ENCODE measurements at places on chromosomes 7 and 10. TPM values are rescaled to one million over a fixed set of nuclear protein-coding genes. Genes with fewer than 3 reads are reported as not detected.

- peaks cover 11% of the 10 kb centered on the region for H3K27me3 ChIP-seq
- DNase-seq = no peak
- H3K36me3 ChIP-seq = peaks cover 2% of the 10 kb centered on the region
- peak overlapping the region; percentile 60 for H3K4me3 ChIP-seq
These were observed 95.5 kb upstream of the PRSS58 start for GRCh38 chr7:142353147-142354060.

The SKAP2 gene
- total RNA-seq = 12.5 TPM

DNA sequence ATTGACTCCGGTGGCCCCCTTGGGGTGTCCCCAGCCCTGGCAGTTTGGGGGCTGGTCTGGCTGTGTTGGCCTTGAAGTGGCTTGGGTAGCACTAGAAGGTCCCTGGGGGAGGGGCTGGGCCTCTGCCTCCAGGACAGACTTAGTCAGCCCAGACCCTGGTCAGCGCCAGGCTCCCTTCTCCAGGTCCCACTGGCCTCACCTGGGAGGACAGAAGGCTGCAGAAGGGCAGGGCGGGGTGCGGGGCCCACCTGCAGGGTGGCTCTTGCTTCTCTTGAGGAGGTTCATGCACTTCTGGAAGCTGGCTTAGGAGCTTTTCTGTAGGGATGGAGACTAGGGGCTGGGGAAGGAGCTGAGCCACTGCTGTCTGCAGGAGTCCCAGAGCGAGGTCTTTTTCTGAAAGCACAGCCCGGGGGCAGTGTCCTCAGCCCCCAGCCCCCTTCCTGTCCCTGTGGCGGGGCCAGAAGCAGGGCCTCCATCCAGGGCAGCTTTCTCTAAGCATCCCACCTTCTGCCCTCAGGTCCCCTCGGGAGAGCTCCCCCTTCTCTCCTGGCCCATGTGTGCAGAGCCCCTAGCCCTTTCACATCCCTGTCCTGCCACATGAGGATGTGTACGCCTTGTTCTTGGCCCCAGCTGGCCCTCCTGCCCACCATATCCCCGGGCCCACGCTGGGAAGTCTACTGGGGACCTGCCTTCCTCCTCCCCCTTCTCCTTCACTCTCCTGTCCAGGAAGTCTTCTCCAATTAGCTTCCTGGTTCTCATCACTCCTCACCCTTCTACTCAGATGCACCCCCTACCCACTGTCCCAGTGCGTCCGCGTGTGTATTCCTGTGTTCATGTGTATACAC is 11.0 kb downstream of the TBATA start:
- no peaks in the 10 kb centered on the region for H3K4me1 ChIP-seq
- H3K27me3 ChIP-seq = peaks cover 5% of the 10 kb centered on the region
- H3K4me3 ChIP-seq = no peak overlapping the region
- no peaks in the 10 kb centered on the region for H3K36me3 ChIP-seq

The CRHR2 gene
- not detected for total RNA-seq

The CYP26C1 gene
- total RNA-seq = 0.10 TPM

DNA sequence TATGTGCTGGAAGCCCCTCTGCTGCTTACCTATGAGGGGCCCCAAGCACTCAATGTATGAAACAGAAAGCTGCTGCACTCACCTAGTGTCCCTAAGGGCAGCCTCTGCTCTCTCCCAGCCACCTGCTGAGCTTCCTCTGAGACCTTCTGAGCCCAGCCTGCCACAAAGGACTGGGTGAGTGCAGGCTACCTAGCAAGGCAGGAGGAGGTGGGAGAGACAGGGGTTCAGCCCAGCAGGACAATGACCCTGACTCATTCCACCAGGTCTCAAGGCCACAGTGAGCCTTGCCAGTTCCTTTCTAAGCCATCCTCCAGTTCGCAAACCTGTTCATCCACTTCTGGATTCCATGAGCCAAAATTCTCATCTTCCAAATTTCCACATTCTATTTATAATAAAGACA is 16.3 kb downstream of the VOPP1 start:
- no peak overlapping the region for H3K4me3 ChIP-seq
- no peak overlapping the region for H3K27ac ChIP-seq
- H3K4me1 ChIP-seq = peaks cover 57% of the 10 kb centered on the region
- no peaks in the 10 kb centered on the region for H3K27me3 ChIP-seq
- peaks cover 20% of the 10 kb centered on the region for H3K36me3 ChIP-seq

The CCL24 gene
- total RNA-seq = not detected

DNA sequence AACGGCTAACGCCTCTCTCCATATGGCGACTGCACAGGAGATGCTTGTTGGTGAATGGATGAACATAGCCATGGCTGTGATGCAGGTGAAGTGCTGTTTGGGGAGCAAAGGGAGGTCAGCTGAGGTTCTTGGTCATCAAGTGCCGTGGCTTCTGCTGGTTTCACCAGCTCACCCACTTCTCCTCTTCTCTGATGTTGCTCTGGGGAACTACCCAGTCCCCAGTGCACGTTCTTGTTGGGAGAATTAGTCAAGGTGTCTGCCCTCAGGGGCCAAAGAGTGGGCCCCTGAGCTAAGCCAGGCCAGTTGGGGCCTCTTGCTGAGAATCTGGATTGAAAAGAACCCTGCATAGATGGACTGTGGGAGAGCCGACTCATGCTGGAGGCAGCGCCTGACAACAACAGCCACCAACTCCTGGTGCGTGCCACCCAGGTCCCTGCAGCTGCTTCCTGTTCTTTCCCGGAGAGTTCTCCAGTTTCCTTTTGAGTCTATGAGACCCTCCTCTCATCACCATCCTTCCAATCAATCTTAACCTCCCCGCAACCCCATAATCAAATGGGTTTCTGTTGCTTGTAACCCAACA is 3.0 kb downstream of the BTBD16 start:
- no peak overlapping the region for H3K27ac ChIP-seq
- H3K4me3 ChIP-seq = no peak overlapping the region
- no peaks in the 10 kb centered on the region for H3K36me3 ChIP-seq
- H3K4me1 ChIP-seq = no peaks in the 10 kb centered on the region
- H3K27me3 ChIP-seq = peaks cover 5% of the 10 kb centered on the region
- no peak for DNase-seq

DNA sequence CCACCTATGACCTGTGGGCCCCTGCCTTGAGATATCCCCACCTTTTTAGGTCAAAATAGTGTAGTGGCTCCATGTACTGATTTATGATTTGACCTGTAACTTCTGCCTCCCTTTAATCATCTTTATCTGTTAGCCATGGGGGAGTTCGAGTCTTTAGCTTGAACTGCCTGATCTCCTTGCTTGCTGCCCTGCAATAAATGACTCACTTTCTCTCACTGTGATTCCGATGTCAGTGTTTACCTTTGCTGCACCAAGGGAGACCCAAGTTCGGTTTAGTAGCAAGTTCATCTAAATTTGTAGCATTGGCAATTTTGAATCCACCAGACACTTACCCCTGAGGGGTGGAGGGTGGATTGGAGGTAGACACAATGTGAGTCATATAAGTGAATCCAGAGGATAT is 814.6 kb upstream of the AUTS2 start:
- no peak overlapping the region for H3K4me3 ChIP-seq
- H3K27ac ChIP-seq = no peak overlapping the region
- no peaks in the 10 kb centered on the region for H3K4me1 ChIP-seq
- H3K27me3 ChIP-seq = no peaks in the 10 kb centered on the region
- no peak for DNase-seq

GRCh38 chr10:116201011-116201410 is 72.0 kb downstream of the GFRA1 start:
- H3K4me1 ChIP-seq = no peaks in the 10 kb centered on the region
- no peaks in the 10 kb centered on the region for H3K36me3 ChIP-seq
- no peak overlapping the region for H3K4me3 ChIP-seq

DNA sequence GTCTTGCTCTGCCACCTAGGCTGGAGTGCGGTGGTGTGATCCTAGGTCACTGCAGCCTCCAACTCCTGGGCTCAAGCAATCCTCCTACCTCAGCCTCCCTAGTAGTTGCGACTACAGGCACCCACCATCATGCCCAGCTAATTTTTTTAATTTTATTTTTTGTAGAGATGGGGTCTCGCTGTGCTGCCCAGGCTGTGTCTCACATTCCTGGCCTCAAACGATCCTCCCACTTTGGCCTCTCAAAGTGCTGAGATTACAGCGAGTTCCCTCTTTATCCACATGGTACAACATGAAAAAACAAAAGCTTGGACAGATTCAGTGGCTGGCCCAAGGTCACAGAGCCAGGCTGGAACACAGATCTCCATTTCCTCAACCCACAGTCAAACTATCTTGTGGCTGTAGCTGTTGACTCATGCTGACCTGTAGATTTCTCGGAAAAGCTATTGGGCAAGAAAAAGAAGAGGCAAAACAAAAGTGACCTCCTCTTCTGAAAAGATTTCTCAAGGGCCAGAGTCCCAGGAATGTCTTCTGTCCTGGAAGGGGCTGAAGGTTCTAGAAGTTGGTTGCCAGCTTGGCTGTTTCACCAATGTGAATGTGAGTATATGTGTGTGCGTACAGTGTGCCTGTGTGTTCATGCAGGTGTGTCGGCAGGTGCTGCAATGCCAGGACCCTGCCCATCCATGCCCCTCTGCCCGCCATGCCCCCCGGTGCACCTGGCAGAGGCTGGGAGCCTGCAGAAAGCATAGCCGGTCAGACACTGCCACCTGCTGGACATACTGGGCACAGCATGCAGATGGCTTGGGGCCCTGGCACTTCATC is 28.4 kb downstream of the TMEM130 start:
- peak; percentile 73 for DNase-seq
- H3K4me3 ChIP-seq = no peak overlapping the region
- H3K27ac ChIP-seq = no peak overlapping the region
- H3K27me3 ChIP-seq = peaks cover 2% of the 10 kb centered on the region
- no peaks in the 10 kb centered on the region for H3K4me1 ChIP-seq

DNA sequence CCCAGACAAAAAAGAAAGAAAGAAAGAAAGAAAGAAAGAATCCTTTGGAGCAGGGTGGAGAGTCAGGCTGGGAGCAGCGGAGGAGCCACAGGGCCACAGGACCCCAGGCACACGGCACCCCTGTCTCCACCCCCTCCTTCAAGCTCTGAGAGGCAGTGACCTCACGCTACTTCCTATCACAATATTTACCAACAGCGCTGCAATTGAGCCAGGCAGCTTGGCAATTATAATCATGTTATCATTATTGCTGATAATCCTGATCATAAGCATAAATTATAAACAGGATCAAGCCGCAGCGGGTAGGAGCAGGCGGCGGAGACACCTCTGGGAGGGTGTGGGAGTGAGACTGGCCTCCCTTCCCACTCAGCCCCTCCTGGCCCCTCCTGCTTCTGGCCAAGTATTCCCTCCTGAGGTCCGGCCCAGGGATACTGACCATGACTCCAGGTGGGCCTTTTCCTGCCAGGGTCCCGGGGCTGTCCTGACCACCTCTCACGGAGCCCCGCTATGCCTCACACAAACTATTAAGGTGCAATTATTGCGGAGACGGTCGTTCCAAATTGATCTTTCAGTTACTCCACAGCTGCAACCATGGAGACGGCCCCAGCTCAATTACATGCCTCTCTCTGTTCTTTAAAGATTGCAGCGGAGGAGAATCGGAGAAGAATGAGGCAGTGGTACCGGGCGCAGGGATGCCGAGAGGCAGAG is 10.0 kb upstream of the GTF2IRD1 start:
- H3K27me3 ChIP-seq = peaks cover 3% of the 10 kb centered on the region
- no peak for DNase-seq
- H3K27ac ChIP-seq = no peak overlapping the region
- no peaks in the 10 kb centered on the region for H3K4me1 ChIP-seq
- no peak overlapping the region for H3K4me3 ChIP-seq

The C10orf67 gene
- total RNA-seq = not detected

DNA sequence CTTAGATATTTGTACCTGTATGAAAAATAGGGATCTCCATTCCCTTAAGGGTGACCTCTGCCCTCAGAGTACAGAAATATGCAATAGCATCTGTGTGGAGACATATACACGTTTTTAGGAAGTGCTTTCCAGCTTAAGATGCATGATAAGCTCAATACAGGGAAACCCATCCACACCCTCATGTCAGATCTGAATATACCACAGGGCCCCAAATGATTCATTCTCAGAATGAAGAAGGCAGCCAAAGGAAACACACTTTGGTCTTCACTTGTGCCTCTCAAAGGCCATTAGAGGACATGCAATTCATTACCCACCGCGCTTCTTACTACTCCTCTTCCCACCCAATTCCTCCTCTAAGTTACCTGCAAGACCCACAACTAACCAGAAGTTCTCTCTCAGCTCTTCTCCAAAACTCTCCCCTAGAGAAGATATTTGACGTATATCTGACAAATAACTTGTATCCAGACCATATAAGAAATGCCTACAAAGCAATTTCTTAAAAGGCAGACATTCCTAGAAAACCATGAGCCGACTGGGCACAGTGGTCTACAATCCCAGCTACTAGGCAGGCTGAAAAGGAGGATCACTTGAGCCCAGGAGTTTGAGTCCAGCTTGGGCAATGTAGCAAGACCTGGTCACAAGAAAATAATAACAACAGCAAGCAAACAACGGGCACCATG is 103.0 kb downstream of the OAT start:
- peaks cover 5% of the 10 kb centered on the region for H3K27me3 ChIP-seq
- no peaks in the 10 kb centered on the region for H3K4me1 ChIP-seq
- H3K4me3 ChIP-seq = no peak overlapping the region

- peaks cover 10% of the 10 kb centered on the region for H3K36me3 ChIP-seq
- H3K27ac ChIP-seq = no peak overlapping the region
- peaks cover 18% of the 10 kb centered on the region for H3K4me1 ChIP-seq
These were observed 5.2 kb upstream of the ACBD5 start for GRCh38 chr10:27245836-27246235.

GRCh38 chr10:108064746-108065260 is 900.3 kb upstream of the SORCS1 start:
- DNase-seq = no peak
- H3K27me3 ChIP-seq = no peaks in the 10 kb centered on the region
- no peaks in the 10 kb centered on the region for H3K36me3 ChIP-seq
- no peak overlapping the region for H3K4me3 ChIP-seq

DNA sequence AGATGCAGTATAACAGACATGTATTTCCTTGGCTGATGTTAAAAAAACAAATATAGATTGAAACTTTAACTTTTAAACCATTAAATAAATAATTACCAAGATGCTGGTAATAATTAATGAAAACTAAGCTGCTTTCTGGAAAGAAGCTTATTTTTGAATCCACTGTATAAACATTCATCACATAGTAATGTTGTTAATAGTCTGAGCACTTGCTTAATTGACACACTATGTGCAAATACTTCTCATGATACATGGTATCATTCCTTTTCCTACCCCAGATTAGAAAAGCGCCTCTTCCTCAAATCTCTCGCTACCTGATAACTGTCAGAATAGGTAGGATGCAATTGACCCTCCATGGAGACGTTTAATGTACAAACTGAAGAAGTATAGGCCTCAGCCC is 15.0 kb upstream of the COL28A1 start:
- no peak overlapping the region for H3K27ac ChIP-seq
- DNase-seq = no peak
- no peaks in the 10 kb centered on the region for H3K4me1 ChIP-seq
- H3K27me3 ChIP-seq = no peaks in the 10 kb centered on the region

GRCh38 chr7:33601884-33602283 is 303.5 kb upstream of the BMPER start:
- H3K4me1 ChIP-seq = no peaks in the 10 kb centered on the region
- H3K27ac ChIP-seq = no peak overlapping the region
- H3K4me3 ChIP-seq = no peak overlapping the region

The NUDT13 gene
- total RNA-seq = 1.6 TPM

- H3K27ac ChIP-seq = no peak overlapping the region
- H3K4me1 ChIP-seq = peaks cover 5% of the 10 kb centered on the region
- no peaks in the 10 kb centered on the region for H3K36me3 ChIP-seq
- no peak overlapping the region for H3K4me3 ChIP-seq
These were observed 19.9 kb upstream of the ZEB1 start for GRCh38 chr10:31299119-31299518.
